ENCODE measurements at places on chromosomes 11 and 22.

GRCh38 chr11:123202155-123203151 is 7.4 kb upstream of the CLMP start:
- DNase-seq: no peak

GRCh38 chr11:92797874-92798273 is 171.6 kb upstream of the MTNR1B start:
- DNase-seq: no peak

DNA sequence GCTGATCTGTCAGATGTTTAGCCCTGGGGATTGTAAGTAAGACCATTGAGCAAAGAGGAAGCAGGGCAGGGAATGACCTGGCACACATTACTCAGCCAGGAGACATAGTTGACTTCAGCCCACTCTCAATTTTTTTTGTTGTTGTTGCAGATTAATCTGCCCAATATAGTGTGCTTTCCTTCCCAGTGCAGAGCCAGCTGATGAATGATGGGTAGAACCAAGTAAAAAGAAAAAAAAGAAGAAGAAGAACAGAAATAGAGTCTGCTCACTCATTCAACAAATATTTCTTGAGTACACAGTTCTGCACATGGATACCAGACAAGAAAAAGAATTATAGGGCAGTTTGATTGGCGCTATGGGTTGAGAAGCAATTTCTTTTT is 292.7 kb downstream of the ETS1 start:
- DNase-seq: no peak

- DNase-seq: no peak
These were observed 13.3 kb downstream of the ASCL2 start for GRCh38 chr11:2256951-2257700.

DNA sequence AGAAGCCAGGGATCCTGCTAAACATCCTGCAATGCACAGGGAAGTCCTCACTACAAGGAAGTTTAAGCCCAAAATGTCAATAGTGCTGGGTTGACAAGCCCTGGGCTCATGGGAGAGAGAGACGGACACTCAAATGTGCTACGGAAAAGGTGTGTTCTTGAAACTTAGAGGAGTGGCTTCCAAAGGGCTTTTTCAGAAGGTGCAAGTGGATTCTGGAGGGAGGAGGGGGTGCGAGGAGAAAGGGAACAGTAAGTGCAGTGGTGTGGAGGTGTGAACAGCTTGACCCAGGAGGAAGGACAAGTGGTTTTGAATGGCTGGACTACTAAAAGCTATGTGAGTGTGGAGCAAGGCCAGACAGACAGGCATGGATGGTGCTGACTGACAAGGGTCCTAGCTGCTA is 50.4 kb upstream of the CECR2 start:
- DNase-seq: no peak

DNA sequence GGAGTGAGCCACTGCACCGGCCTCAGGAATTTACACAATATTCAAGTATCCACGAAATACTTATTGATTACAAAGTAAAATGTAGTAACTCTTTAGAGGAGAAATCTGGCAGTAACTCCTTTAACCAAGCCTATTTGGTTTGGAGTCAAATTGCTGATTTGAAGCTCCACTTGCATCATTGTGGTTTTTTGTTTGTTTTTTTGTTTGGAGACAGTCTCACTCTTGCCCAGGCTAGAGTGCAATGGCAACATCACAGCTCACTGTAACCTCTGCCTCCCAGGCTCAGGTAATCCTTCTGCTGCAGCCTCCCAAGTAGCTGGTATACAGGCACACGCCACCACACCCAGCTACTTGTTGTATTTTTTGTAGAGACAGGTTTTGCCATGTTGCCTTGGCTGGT is 6.4 kb upstream of the QSER1 start:
- DNase-seq: no peak

GRCh38 chr11:45450189-45450588 is 164.0 kb upstream of the SYT13 start:
- DNase-seq: no peak

- DNase-seq: no peak
These were observed 943.9 kb downstream of the OPCML start for GRCh38 chr11:132588366-132588765.

GRCh38 chr11:71986131-71986530 is 12.6 kb upstream of the IL18BP start:
- DNase-seq: no peak

- DNase-seq: no peak
These were observed 11.5 kb upstream of the AIFM3 start for GRCh38 chr22:20955548-20955947.

DNA sequence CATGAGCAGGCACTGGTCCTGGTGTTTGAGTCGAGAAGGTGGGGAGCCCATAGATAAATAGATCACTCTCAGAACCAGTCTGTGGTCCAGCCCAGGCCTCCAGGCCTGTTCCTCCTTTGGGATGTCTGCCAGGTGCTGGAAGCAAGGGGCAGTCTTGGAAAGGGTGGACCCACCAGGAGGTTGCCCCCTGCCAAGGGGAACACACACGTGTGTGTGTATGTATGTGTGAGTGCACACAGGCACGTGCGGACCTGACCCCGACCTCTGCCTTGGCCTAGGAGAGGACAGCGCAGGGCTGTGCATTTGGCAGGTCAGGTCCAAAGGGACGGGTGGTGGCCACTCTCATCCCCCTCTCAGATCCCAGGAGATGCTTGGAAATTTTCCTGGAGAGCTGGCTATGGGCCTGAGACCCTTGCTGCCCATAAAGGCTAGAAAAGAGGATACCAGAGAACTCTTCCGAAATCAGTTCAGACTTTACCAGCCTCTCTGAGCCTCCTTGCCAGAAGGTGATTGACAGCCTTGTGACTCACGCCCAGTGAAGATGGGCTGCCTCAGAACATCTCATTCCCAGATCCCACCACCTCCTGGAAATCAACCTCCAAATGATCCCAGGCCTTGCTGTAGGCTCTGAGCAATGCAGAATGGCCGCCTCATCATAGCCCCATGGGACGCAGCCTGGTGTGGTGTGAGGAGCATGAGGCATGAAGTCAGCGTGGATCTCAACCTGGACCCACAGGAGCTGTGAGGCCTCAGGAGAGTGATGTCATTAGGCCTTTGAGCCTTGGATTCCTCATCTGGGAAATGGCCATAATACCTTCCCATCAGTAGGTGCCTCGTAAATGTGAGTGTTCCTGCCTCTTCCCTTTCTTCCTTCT is 24.0 kb upstream of the CREB3L1 start:
- DNase-seq: no peak

- DNase-seq: no peak
These were observed 5.3 kb downstream of the SLC7A4 start for GRCh38 chr22:21026783-21027692.

DNA sequence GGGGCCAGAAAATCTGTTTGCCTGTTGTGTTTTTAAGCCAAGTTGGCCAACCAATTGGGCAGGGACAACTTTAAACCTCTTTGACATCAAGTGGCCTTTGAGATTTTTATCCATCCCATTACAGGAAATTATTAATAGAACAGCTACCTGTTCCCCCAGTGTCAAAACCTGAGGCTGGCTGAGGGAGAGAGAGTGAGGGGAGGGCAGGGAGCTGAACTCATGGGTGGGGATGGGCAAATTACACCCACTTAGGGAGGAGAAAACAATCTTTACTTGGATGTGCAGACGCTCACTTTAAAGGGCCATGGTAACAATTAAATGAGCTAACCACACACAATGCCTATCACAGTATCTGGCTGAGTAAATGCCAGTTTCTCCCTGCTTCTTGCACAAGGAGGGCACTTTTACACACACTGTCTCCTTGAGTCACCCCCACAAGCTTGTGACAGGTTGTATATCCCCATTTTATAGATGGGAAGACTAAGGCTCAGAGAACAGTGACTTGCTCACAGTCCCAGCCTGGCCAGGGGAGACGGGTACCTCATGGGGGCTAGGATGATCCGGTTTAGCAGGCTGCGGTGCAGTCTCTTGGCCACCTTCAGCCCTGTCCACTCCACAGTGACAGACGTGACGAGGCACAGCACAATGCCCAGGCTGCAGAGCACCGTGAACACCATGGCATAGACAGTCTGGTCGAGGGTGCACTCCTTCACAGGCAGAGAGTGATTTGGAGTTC is 17.8 kb upstream of the KCNJ11 start:
- no peak for DNase-seq

DNA sequence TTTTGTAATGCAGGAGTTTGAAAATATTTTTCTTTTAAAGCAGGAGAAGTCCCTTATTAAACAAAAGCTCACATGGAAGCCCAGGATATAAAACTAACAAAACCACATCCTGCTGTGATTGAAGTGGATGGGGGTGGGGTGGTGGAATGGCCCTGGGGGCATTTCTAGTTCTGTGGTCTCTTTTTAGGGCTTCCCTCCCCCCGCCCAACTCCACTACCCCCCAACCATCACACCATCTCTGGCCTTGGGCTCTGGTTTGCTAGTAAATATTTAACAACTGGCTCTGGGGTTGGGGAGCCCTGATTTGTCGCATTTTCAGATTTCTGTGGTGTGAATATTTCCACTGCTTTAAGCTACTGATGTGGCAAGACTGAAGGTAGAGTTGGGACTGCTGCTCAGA is 279.6 kb upstream of the PLET1 start:
- DNase-seq: no peak

GRCh38 chr22:44624689-44625420 is 77.1 kb upstream of the PRR5 start:
- DNase-seq: no peak

GRCh38 chr11:45216901-45217300 is 69.2 kb downstream of the SYT13 start:
- DNase-seq: no peak

DNA sequence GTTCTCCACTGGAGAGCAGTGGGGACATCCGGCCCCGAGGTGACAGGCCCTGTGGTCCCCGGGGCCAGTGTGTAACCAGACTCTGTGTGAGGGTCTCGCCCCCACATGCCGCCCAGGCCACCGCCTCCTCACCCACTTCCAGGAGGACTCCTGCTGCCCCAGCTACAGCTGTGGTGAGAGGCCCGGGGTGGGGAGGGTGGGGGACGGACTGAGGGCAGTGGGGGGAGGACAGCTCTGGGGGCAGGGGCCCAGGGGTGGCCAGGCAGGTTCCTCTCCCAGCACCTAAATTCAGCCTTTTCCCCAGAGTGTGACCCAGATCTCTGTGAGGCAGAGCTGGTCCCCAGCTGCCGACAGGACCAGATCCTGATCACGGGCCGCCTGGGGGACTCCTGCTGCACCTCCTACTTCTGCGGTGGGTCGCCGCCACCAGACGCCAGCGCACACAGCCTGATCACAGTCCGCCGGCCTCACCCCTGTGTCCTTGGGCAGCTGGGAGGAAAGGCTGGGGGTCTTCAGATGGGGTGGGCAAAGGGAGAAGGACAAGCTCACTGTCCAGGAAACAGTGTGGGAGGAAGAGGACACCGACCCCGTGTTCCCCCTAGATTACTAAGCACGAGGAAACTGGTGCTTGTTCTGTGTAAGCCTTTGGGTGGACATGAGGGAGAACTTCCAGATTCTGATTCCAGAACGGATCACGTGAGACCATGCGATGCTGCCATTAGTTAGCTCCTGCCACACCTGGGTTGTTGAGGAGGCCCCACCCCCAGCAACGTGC is 84.4 kb upstream of the MYOD1 start:
- no peak for DNase-seq

- DNase-seq: no peak
These were observed 22.7 kb upstream of the PLEKHA7 start for GRCh38 chr11:17036666-17037658.

DNA sequence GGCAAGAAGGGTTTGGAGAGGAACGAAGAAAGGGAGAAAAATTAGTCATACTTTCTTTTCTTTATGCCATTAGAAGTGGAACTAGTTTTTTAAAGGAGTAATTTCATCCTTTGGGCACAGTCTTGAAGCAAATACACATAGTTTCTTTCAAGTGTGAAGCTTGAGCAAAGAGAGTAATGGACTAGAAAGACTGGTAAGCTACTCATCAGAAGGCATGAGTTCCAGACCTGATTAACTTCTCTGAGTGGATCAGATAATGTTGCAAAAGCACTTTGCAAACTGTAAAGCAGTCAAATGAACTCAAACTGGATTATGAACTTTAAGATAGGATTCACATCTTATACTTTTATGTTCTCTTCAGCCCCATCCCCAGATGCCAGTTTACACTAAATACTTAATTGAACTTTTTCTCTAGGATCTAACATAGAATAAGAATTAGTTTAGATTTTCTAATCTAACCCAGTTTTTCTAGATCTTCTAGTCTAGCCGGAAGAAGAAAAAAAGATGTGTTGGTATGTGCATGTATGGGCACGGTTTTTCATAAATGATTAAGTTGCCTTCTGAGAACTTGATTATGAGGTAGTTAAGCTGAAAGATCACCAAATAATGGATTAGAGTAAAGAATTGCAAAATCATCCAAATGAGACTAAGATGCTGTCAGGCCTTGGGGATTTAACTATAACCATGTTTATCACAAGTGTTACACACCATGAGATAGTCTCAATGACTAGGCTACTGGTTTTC is 2.5 kb downstream of the DDIAS start:
- no peak for DNase-seq

DNA sequence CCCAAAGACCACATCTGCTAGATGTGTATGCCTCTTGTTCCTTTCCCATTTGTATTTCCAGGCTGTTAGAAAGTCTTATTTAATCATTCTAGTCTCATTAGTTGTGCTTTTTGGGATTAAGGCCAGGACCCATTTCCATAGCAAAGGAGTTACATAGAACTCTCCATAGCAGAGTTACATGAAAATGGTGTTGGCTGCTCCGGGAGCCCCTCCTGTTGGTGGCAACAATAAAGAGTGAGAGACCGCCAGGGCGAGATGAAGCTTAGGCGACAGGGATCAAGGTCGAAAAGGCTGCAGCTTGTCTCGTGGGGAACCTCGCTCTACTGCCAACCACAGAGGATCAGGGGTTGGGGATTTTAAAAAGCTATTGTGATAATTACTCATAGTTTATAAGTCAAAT is 58.3 kb downstream of the GRIK4 start:
- no peak for DNase-seq

- DNase-seq: no peak
These were observed 123.7 kb downstream of the KCNQ1OT1 start for GRCh38 chr11:2576111-2576510.

DNA sequence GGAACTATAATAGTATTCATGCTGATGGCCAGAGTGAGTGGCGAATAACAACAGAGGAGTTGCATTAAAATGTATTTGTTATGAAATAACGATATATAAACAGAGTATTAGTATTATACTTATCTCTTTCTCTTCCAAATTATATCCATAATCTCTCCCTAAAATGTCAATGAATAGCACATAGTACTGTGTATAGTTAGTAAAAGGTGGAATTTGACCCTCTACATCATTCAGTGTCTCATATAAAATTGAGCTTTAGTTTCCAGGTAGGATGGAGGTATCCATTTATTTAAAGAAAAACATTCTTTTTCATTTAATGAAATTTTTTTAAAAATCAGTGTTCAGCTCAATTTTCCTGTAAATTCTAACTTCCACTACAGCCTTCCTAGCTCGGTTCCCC is 34.4 kb upstream of the TECTA start:
- no peak for DNase-seq

DNA sequence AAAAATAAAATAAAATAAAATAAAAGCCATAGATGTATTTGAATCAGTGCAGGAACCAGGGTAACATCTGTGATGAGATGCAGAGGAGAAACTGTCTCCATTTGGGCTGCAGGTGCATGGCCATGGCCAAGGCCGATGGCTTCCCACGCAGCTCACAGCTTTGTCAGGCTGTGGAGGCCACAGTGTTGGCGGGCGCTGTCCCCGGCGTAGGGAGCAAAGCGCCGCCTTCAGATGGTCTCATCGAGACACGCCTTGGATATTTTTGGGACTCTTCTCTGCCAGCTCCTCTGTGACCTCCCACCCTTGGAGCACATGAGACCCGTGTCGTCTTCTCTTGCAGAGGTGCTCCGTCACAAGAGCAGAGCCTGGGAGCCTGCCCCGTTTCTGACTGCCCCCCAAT is 38.6 kb downstream of the MUC6 start:
- DNase-seq: no peak

- no peak for DNase-seq
These were observed 5.7 kb downstream of the ZP1 start for GRCh38 chr11:60872961-60873524.

Data from NCI-H1417 treated with DMSO at 0.1 percent for 48 hours (cell line).